ENCODE measurements at places on chromosomes 2 and 18. TPM values are rescaled to one million over a fixed set of nuclear protein-coding genes. Genes with fewer than 3 reads are reported as not detected.

FEV gene
- polyA plus RNA-seq, result not detected

LAMA1 gene
- 5.4 TPM for polyA plus RNA-seq

IL1A gene
- polyA plus RNA-seq, result 156 TPM

PIEZO2 gene
- not detected for polyA plus RNA-seq

SERPINB12 gene
- polyA plus RNA-seq, result not detected

FIGN gene
- 0.57 TPM for polyA plus RNA-seq

SPC25 gene
- polyA plus RNA-seq, result 16.6 TPM

SLC11A1 gene
- polyA plus RNA-seq, result 1.0 TPM

NT5C1B gene
- polyA plus RNA-seq, result not detected

FBXO48 gene
- 0.66 TPM for polyA plus RNA-seq

RIT2 gene
- not detected for polyA plus RNA-seq

NAT8 gene
- polyA plus RNA-seq, result not detected

COLEC11 gene
- polyA plus RNA-seq, result not detected

BOLL gene
- polyA plus RNA-seq, result not detected

RETSAT gene
- 22.2 TPM for polyA plus RNA-seq

POU3F3 gene
- polyA plus RNA-seq, result not detected

ST8SIA5 gene
- not detected for polyA plus RNA-seq

RAX gene
- polyA plus RNA-seq, result not detected

LYPD6 gene
- polyA plus RNA-seq, result 3.2 TPM

CIAO1 gene
- 41.7 TPM for polyA plus RNA-seq

POTEE gene
- 0.03 TPM for polyA plus RNA-seq

TEKT4 gene
- not detected for polyA plus RNA-seq

MTCL1 gene
- polyA plus RNA-seq, result 6.9 TPM

WDR54 gene
- 100 TPM for polyA plus RNA-seq

COL4A4 gene
- 0.13 TPM for polyA plus RNA-seq

NEUROD1 gene
- not detected for polyA plus RNA-seq

HOXD9 gene
- 0.21 TPM for polyA plus RNA-seq

LRRC30 gene
- not detected for polyA plus RNA-seq

IL36RN gene
- 0.50 TPM for polyA plus RNA-seq

BOD1L2 gene
- polyA plus RNA-seq, result not detected

LIMS4 gene
- 0.10 TPM for polyA plus RNA-seq

HOXD13 gene
- polyA plus RNA-seq, result not detected

COL3A1 gene
- 0.06 TPM for polyA plus RNA-seq

TTN gene
- not detected for polyA plus RNA-seq
